ENCODE measurements at places on chromosomes 1 and 21. TPM values are rescaled to one million over a fixed set of nuclear protein-coding genes. Genes with fewer than 3 reads are reported as not detected.

Gene CLDN17
- not detected for total RNA-seq

DNA sequence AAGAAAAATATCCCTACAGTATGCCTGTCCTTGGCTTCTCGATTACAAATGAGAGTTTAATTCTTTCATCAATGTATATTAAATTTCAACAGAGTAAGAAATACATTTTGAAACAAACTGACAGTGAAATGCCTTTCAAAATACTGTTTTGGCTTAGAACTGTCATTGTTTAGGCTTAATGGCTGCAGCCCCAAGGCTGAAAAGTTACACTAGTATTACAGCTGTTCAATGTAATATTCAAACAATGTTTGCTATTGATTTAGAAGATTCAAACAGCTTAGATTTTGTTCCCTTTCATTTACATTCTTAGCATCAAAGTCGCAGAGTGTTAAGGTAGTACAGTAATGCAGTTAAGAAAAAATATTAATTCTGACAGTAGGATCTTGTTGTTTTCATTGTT lies 882.9 kb upstream of the ADGRL2 start:
- DNase-seq: no peak

- DNase-seq: no peak
Measured at GRCh38 chr21:42459082-42459460, 37.0 kb downstream of the RSPH1 start.

DNA sequence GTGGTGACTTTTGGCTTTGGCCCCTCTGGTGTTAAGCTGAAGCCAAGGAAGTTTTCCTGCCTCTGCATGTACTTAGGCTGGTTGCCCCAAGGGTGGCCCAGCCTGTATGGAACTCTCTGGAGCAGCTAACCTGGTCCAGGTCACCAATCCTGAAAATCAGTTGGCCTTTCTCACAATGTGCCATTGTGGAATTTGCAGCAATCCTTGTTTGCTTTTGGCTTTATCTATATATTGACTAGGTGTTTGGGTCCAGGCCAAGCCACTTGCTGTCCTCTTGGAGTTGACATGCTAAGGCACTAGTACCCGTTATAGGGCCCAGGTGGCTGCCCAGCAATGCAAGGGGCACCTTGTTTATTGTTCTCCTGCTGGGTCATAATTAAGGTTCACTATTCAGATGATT lies 124.6 kb downstream of the CAMTA1 start:
- DNase-seq: no peak

DNA sequence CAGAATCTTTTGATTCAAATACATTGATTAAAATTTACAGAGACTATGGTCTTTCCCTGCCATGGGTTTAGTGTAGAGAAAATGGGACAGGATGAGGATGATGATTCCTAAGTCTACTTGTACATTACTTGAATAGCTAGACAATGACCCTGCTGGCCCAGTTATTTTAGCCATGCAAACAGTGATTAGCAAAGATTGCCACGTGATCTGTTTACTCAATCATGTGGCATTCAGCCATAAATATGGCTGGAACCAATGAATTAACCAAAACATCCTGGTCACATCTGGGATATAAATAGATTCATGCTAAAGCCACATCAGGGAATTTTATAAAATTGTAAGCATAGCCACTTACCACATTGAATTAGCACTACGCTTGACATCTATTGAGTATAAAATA lies 167.3 kb downstream of the PBX1 start:
- DNase-seq: peak; percentile 53

GRCh38 chr1:8800416-8800815 lies 17.0 kb downstream of the RERE start:
- DNase-seq: no peak

GRCh38 chr1:224615861-224616755 lies at the start of gene CNIH3:
TSS of gene CNIH3 (plus strand) at chr1:224616317. CDS start at chr1:224617175, 858 bp downstream.
- DNase-seq: peak; percentile 75

Gene GSTM2
- total RNA-seq: 29.0 TPM

GRCh38 chr1:202056644-202057334 lies 46.4 kb downstream of the ELF3 start:
- peak; percentile 83 for DNase-seq

Gene NBPF14
- total RNA-seq: 32.1 TPM

Data from PC-3 (cell line).